ENCODE measurements at places on chromosomes 16 and 17.
A peak's percentile ranks its signal among the peaks of the same experiment; 100 is the strongest.

GRCh38 chr17:77231076-77231871, 90.5 kb downstream of the SEC14L1 start:
- no peak for DNase-seq

- no peak for DNase-seq
Measured at GRCh38 chr16:30778549-30779244, 8.3 kb downstream of the ZNF629 start.

- no peak for DNase-seq
Measured at GRCh38 chr17:13204607-13205237, 186.9 kb upstream of the ELAC2 start.

- DNase-seq: peak; percentile 45
Measured at GRCh38 chr17:7133424-7133823, 18.8 kb upstream of the ASGR2 start.

DNA sequence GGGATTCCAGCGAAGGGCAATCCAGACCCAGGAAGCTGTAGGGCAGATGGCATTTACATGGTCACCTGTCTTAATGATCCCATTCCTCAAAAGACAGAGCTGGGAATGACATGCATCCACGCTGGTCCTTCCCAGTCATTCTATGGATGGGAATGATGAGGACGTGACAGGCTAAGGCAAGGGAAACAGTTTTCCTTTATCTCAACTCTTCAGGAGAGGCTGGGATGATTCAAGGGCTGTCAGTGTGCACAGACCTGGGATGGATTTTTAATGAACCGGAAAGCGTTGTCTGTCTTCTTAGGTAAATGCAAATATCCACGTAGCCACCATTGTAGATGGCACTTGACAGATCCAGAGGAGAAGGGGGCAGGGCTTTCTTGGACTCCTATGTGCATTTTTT, 483.2 kb upstream of the EEF2KMT start:
- DNase-seq: no peak

GRCh38 chr16:3718019-3718391, 681 bp upstream of the TRAP1 start:
- DNase-seq: no peak

GRCh38 chr16:80973991-80974390, 32.7 kb downstream of the CMC2 start:
- no peak for DNase-seq

DNA sequence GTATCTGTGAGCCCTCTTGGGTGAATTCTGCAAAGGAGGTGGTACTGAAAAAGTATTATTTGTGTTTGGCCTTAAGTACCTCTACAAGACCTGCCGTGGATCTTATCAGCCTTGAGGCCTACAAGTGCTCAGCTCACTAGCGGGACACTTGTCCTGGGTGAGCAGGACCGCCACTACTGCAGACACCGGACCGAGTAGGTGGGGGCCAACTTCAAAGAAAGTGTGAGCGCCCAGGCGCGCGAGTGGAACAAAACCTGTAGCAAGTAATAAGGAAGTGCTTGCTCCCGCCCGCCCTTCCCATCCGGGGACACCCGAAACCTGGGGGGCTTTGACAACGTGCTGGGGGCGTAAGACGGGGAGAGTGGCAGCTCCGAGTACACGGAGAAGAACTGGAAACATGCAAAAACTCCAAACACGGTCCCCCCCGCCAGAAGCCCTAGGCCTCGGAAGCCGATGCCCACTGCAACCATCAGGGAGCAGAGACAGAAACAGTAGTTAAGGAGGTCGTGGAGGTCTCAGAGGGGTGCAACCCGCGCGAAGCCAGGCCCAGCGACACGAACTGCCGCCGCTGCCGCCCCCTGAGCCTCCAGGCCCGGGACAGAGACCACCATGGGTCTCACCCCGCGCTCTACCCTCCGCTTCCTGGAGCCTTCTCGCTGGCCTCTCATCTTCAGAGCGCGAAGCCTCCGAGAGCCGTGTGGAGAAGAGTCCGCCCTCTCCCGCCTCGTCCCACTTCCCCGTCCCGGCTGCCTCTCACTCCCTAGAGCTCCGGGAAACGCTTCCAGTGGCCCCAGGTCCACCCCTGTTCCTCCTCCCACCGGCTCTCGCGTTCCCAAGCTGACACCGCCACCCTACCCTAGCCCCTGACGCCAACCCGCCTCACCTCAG, 537 bp downstream of the CNOT1 start:
- peak; percentile 58 for DNase-seq

DNA sequence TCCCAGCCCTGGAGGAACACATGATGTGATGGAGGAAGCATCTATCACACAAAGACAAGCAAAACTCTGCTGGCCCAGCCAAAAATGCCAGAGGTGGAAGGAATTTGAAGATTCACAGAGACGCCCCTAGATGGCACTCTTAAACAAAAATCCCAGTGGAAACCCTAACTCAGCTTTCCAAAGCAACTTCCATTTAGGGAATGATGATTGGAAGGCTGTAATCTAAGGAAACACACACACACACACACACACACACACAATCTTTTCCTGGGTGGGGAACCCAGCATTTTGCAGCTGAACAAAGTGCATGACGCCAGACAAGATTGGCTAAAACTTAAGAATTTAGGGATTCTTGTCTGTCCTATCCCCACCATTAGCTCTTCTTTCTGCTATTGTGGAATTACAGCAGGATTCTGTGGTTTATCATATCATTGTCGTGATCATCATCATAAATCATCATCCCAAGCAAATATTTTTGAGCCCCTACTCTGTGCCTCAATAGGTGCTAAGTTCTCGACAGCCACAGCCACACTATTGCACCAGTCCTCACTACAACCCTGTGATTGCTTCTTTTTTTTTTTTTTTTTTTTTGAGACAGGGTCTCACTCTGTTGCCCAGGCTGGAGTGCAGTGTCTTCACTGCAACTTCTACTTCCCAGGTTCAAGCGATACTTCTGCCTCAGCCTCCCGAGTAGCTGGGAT, 1.6 kb upstream of the LDAF1 start:
- peak; percentile 23 for DNase-seq

DNA sequence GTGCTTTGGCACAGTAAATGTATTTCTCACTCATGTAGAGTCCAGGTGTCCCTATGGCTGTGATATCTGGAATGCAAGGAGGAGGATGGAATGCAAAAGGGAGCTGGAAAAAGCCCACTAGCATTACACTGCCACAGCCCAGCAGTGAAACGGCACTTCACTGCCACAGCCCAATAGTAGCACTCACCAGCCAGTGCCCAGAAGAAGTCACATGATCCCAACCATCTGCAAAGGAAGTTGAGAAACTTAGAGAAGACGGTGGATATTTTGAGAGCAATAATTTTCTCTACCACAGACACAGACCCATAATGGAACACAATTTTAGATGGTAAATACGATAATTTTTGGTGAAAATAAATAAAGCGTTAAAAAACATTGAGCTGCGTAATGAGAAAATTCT, 51.8 kb downstream of the C16orf82 start:
- no peak for DNase-seq

DNA sequence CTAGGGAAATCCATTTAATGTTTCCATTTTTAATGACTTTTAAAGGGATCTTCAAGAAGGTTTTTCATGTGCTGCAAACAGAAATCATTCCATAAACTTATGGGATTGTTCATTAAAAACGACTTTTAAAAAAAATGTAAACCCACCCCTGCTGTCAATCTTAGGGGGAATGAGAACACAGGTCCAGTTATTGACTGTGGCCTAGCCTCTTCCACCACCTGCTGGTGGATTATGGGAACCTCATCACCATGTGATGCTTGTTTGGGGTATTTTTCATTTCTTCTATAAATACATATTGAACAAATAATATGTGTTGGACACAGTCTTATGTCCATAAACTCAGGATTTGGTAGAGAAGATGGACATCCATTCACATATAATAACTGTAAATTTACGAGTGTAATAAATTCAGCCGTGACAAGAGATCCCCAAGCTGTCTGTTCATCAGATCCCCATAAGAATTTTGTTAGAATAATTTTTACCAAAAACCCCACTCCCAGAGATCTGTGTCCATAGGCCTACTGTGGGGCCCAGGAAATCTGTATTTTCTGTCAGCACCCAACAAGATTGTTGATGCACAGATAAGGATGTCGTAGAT, 42.0 kb upstream of the TMC5 start:
- peak; percentile 18 for DNase-seq

GRCh38 chr17:30379303-30379902, 676 bp downstream of the CPD start:
- DNase-seq: peak; percentile 39

DNA sequence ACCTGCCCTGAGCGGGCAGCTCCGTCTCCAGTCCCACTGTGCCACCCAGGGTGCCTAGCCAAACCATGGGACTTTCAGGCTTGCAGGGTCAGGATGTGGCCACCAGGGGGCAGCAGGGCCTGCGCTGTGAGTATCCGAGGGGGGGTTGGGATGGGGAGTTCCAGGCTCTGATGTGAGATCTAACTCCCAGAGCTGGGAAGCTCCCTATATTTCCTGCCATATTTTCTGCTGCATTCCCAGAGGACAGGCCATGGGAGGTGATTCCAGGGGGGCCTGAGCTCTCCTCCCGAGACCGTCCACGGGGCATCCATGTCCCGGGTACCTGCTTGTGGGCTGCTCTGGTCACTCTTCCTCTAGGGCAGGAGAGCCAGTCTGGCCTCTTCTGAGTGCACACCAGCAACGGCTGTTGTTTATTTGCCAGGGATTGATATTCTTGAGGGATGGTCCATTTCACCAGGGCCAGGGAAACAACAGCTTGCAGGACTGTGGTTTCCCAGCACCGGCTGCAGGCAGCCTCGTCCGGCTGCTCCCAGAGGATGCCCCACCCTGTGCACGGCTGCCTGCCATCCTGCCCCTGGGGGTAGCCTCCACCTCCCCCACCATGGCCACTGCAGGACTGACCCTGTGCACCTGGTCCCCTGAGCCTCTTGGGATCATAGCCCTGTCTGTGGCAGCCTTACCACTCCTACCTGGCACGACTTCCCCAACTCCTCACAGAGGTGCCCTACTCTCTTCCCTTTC, 1.2 kb downstream of the GPR142 start:
- peak; percentile 81 for DNase-seq

- no peak for DNase-seq
Measured at GRCh38 chr16:87484487-87485331, 8.1 kb downstream of the ZCCHC14 start.

DNA sequence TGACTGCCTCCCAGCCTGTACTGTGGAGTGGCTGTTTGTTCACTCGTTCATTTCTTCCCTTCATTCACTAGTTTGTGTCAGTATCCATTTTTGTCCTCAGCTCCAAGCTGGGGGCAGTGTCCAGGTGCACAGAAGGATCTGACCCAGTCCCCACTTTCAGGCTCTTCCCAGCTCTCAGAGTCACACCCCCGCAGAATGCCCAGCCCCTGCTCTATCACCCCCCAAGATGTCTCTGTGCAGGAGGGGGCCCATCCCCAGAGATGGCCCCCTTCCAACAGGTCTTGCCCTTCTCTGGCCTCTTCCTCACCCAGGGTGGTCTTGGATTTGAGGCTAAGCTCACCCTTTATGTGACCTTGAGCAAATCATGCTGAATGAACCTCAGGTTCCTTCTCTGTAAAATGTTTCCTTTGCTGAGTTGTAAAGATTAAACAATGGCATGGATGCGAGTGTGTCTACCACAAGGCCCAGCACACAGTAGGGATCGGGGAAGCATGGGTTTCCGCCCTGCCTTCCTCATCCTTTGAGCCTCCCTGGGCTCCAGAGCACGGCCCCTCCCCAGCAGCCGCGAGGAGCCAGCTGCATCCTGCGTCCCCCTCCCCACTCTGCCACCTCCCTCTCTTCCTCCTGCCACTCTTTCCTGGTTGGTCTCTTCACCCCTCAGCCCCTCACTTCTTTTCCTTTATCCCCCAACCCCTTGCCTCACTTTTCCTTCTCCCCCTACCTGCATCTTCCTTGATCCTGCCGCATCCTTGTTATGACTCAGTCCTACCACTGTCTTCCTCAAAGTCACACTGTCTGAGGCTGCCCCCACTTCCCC, 2.8 kb downstream of the FBXL19 start:
- DNase-seq: no peak

DNA sequence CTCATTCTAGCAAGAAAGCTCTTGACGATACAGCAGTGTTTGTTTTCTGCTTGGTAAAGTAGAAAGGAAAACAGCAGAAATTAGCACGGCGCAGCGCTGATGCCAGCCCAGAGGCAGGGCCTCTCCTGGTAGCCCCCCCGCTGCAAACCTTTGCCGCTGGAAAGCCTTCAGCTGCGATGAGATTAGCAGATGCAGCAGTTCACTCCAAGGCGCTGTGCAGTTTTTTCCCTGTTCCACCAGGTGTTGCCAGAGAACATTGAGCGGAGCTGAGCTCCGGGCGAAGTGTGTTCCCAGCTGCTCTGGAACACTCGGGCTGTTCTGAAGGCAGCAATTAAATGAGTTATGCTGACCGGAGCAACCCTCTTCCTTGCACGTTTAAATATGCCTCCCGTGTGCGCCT, 72.5 kb downstream of the RBFOX1 start:
- DNase-seq: no peak

GRCh38 chr16:88907768-88908167, 41.3 kb upstream of the PABPN1L start:
- DNase-seq: no peak

DNA sequence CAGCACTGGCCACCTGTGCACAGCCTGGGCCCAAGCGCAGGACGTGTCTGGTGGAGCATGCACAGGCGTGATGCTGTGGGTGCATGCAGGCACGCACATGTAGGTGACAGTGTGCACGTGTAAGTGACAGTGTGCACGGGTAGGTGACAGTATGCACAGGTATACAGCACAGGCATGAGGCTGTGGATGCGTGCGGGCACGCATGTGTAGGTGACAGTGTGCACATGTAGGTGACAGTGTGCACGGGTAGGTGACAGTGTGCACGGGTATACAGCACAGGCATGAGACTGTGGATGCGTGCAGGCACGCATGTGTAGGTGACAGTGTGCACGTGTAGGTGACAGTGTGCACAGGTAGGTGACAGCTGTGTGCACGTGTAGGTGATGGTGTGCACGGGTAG, 7.9 kb downstream of the RPUSD1 start:
- no peak for DNase-seq

DNA sequence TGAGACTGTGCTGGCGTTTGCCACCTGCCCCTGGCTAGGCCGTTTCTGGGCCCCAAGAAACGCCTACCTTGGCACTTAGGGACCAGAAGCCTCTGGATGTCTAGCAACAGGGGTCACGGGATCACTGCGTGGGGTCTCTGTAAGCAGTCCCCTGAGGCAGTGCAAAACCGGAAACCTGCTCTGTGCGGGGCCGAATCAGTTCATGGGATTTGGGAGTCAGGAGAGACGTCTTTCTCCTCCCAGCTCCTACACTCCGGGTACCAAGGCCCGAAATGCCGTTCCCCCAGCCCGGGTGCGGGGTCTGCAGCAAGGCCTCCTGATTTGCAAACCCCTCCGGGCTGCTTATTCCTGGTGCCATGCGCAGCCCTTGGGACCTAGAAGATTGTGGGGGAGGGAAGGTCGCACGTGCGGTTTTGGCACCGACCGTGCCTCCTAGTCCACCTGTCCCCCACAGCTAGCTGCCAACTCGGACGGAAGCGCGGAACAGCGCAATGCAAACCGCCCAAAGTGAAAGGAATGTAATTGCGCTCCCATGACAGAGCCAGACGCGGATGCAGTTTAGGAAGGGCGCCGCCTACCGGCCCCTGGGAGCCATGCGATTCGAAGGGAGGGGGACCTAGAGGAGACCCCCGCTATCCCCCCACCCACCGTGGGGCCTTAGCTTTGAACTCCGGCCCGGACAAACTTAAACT, 6.5 kb downstream of the IRX5 start:
- no peak for DNase-seq

GRCh38 chr17:43475494-43476089, 8.2 kb upstream of the DHX8 start:
- no peak for DNase-seq

GRCh38 chr17:80113033-80113484, 11.7 kb downstream of the GAA start:
- DNase-seq: no peak
